ENCODE measurements at places on chromosomes 7 and 10.

DNA sequence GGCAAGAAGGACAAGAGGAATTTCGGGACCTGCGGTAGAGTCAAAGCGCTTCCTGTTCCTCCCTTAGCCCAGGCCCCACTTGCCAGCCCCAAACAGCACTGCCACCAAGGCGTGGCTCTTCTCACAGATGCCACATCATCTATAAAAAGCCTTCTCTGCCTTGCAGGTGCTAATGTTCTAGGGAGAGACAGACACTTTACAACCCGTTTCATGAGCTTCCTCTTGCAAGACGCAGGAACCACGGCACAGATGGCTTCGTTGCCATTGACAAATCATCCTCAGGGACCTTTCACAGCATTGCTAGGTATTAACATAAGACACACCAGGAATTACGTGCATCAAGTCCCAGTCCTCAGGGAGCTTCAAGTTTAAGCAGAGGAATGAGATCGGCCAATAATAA, 180.9 kb downstream of the JCAD start:
- DNase-seq = no peak

DNA sequence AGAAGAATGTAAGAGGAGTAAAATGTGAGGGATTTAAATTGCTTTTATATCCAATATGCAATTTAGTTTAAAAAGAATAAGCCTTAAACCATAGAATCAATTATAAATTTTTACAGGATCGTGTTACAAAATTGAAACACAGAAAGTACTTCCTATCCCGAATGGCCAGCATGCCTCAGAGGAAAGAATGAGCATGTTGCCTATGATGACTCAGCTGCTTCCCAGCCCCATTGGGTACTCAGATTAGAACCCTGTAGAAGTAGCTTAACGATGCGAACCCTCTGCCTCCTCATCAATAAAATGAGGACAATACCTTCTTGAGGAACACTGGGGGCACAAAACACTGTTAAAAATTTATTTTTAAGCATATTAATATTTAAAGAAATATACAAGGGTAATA, 113.4 kb upstream of the CDK1 start:
- DNase-seq = no peak

GRCh38 chr7:142108728-142109505, 2.6 kb upstream of the MGAM2 start:
- DNase-seq = no peak

- DNase-seq = no peak
Observed at GRCh38 chr7:29649028-29649716, 85.5 kb downstream of the PRR15 start.

DNA sequence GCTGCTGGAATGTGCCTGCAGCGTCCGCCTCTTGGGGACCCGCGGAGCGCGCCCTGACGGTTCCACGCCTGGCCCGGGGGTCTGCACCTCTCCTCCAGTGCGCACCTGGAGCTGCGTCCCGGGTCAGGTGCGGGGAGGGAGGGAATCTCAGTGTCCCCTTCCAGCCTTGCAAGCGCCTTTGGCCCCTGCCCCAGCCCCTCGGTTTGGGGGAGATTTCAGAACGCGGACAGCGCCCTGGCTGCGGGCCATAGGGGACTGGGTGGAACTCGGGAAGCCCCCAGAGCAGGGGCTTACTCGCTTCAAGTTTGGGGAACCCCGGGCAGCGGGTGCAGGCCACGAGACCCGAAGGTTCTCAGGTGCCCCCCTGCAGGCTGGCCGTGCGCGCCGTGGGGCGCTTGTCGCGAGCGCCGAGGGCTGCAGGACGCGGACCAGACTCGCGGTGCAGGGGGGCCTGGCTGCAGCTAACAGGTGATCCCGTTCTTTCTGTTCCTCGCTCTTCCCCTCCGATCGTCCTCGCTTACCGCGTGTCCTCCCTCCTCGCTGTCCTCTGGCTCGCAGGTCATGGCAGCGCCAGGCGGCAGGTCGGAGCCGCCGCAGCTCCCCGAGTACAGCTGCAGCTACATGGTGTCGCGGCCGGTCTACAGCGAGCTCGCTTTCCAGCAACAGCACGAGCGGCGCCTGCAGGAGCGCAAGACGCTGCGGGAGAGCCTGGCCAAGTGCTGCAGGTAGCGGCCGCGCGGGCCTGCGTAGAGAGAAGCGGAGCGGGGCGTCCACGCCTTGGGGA, 645 bp downstream of the SLC26A4 start:
- peak; percentile 21 for DNase-seq

- no peak for DNase-seq
Observed at GRCh38 chr7:93212881-93213280, 13.4 kb downstream of the HEPACAM2 start.

DNA sequence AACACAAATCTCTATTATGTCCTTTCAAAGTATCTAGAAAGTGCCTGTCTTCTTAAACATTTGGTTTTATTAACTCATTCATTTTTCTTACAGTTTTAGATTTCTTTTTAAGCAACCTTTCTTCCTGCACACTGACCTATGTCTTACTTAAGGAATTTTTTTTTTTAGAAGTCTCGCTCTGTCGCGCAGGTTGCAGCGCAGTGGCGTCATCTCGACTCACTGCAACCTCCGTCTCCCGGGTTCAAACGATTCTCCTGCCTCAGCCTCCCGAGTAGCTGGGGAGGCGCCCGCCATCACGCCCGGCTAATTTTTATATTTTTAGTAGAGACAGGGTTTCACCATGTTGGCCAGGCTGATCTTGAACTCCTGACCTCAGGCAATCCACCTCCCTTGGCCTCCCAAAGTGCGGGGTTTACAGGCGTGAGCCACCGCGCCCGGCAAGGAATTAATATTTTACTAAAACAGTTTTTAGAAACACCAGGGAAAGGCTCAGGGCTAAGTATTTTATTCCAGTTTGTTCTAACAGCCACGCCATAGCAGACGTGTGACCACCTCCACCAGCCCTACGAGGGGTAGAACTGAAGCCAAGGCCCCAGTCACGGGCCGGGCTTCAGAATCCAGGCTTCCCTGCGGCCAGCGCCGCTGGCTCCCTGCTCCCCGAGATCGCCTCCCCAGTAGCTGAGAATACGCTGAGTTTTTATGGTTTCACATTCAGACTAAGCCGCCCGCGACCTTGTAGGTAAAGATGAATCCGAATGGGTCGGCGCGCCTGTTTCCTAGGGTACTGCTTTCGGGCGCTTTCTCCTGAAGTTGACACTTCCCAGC, 941 bp upstream of the LUC7L2 start:
- DNase-seq = no peak

- no peak for DNase-seq
Observed at GRCh38 chr7:157565981-157566630, 229.3 kb downstream of the DNAJB6 start.

DNA sequence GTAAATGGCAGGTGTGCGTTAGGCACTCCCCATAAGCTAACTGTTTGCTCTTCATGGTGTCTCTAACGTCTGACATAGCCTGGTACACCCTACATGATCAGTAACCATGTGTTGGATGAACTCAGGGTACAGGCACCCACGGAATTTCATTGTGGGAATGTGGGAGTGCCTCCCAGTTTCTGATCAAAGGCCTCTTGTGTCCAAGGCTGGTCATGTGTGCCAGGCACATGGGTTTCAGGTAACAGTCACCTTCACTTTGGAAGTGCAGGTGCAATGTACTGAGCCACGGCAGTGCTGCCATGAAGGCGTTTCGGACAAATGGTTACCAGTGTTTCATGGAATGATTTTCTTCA, 298.3 kb downstream of the DNAJB6 start:
- no peak for DNase-seq

DNA sequence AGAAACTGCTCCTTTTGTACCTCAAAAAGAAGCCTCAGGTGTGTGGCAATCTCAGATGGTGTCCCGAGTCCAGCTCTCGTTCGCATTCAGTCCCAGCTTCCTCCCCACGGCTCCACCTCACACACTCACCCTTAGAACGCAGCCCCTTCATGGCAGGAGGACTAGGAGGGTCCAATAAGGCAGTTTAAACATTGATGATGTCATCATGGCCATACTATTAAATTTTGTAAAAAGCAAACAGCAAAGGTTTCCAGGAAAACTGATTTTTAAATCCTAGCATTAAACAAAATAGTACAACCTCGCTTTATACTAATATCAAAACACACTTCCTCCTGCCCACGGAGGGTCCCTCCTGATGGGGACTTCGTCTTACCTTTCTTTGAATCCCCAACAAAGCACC, 133.0 kb downstream of the ADAM12 start:
- DNase-seq = no peak

DNA sequence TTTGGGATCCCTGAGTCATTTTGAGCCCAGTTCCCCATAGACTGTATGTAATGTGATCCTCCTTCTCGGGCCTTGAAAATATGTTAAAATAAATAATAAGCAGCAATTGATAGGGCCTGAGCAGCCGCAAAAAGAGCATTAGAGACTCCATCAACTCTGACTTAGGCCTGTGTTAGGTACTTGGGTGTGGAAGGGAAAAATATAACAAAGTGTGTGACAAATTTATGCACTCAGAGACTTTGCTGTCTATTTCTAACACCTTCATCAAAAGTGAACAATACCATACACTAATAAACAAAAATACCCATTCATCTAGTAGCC, 31.4 kb upstream of the HABP2 start:
- no peak for DNase-seq

GRCh38 chr7:74028321-74028838, 407 bp downstream of the ELN start:
- DNase-seq = no peak

DNA sequence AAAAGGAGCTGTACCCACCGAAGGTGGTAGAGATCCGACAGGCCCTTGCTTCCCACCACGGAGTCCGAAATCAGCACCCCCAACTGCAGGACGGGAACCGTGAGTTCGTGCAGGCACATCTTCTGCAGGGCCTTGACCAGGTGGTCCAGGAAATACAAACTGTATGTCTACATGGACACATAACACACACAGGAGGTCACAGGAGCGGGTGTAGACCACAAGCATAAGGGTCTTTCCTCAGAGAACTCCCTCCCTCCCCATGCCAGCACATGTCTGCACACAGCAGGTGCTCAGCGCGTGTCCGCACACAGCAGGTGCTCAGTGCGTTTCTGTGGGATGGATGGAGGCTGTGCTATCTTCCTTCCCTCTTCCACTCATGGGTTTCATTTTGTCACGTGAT, 69.7 kb downstream of the CFAP46 start:
- DNase-seq = no peak

DNA sequence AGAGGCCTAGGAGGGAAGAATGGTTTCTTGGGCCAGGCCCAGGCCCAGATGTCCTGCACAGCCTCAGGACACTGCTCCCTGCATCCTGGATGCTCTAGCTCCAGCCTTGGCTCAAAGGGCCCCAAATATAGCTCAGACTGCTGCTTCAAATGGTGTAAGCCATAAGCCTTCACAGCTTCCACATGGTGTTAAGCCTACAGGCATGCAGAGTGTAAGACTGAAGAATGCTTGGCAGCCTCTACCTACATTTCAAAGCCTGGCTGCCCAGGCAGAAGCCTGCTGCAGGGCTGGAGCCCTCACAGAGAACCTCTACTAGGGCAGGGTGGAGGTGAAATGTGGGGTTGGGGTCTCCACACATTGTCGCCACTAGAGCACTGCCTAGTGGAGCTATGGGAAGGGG, 118.1 kb downstream of the TPK1 start:
- DNase-seq = no peak

DNA sequence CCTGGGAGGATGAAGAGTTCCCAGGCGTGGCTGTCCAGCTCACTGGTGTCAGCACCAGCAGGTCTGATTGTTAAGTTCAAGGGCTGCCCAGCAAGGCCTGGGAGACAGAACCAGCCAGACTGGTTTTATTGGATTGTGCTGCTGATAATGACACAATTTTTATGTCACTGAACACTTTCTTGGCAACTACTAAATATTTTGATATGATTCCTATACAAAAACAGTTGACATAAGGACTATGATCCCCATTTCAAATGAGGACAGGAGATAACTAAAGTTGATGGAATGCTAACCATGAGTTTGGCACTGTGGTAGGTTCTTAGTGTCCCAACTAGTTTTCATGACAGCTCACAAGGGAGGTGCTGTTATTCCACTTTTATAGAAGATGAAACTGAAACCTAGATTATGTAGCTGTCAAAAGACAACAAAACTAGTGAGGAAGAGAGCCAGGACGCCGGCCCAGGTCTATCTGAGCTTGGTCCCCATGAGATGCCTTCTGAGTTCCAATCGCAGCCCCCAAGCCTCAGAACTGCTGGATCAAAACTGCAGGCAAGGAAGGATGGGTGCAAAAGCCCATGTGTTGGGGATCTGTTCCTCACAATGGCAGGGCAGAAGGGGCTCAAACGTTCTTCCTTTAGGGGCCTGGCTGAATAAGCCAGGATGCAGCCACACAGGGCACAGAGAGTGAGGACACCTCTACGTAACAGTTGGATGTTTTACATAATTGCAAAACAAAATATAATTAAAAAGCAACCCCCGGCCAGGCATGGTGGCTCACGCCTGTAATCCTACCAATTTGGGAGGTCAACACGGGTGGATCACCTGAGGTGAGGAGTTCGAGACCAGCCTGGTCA, 52.8 kb downstream of the COBL start:
- no peak for DNase-seq

DNA sequence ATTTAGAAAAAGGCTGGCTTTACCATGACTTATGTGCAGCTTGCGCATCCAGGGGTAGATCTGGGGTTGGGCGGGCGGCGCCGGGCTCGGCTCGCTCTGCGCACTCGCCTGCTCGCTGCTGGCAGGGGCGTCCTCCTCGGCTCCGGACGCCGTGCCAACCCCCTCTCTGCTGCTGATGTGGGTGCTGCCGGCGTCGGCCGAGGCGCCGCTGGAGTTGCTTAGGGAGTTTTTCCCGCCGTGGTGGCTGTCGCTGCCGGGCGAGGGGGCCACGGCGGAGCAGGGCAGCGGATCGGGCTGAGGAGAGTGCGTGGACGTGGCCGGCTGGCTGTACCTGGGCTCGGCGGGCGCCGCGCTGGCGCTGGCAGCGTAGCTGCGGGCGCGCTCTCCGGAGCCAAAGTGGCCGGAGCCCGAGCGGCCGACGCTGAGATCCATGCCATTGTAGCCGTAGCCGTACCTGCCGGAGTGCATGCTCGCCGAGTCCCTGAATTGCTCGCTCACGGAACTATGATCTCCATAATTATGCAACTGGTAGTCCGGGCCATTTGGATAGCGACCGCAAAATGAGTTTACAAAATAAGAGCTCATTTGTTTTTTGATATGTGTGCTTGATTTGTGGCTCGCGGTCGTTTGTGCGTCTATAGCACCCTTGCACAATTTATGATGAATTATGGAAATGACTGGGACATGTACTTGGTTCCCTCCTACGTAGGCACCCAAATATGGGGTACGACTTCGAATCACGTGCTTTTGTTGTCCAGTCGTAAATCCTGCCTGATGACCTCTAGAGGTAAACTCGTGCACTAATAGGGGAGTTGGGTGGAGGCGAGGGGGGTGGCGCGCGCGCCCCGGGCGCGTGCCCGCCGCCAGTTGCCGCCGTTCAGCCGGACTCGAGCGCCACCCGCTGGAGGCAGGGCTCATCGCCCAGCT, at the start of gene HOXA5:
HOXA5 (minus strand) TSS at position 659 of the 927 bp plus-strand sequence; CDS start at position 585, 74 bp downstream.
- DNase-seq = no peak

- DNase-seq = no peak
Observed at GRCh38 chr7:131924857-131925256, 368.4 kb upstream of the PODXL start.

- no peak for DNase-seq
Observed at GRCh38 chr7:68478326-68478725, 1119.9 kb upstream of the AUTS2 start.

DNA sequence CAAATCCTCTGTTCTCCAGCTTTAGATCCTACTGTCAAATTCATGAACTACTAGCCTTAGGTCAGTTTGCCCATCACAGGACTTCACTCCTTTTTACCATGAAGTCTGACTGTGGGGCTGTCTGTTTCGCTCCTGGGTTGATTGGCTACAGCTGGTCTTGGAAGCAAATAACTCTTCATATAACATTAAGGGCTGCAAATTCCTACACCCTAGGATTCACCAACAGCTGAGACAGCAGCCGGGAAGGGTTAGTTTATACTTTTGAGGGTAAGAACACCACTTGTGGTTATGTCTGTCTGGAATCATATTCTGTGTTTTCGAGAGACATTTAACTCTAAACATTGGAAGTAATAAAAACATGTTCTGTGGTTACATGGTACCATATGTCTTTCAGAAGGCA, 55.9 kb upstream of the KIAA1217 start:
- DNase-seq = no peak

Data from activated T-helper 1 cell treated with anti-CD3 and anti-CD28 coated beads, Interleukin-2, amount 50 U/mL, for 16 hours (primary cell).